NCI-H1092 (cell line): ENCODE measurements at places on chromosomes 7 and 10.
A peak's percentile ranks its signal among the peaks of the same experiment; 100 is the strongest.

- no peak for DNase-seq
These were observed 52.6 kb upstream of the PCBD1 start for GRCh38 chr10:70940834-70941568.

DNA sequence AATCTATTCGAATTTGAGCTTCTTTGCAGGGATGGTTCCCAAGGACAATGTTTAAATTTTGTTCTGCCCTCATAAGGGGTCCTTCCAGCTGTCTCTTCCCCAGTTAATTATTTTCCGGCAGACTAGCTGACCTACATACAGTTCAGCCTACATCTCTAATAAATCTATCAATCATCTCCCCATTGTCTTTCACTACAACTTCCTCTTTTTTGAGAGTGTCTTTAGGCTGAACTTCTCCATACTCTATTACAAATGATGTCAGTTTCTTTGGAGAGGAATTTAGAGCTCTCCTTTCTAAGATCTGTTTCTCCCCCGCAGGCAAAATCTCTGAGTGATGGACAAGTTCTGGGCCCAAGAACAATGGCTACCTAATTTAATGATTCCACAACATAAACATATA is 122.2 kb downstream of the PCLO start:
- no peak for DNase-seq

DNA sequence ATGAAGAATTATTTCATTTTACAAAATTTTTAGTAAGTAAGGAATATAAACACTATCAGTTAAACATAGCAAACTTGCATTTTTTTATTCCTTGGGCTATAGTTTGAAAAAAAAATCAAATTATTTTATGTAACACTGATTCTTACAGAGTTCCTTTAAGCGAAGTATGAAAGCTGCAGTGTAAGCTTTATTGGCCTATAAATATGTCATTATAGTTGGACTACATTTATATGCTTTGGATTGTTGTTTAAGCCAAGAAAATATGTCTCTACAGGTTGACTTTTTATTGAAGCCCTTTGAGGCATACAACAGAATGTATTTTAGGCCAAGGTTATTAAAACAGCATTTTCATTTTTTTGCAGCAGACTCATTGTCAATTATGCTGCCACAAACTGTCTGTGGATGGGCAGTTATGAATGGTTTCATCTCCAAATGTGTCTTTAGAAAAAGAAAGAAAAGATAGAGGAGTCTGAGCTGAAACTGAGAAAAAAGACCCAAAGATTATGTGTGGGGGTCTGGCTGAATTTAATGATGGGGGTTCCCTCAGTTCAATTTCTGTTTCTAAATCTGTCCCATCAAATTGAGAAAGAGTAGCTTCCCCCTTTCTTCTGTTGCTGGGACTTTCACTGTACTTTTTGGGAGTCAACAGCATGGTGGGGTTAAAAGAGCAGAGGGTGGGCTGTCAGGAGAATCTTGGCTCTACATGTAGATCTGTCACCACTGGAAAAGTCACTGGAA is 43.1 kb downstream of the ARID5B start:
- DNase-seq: no peak

DNA sequence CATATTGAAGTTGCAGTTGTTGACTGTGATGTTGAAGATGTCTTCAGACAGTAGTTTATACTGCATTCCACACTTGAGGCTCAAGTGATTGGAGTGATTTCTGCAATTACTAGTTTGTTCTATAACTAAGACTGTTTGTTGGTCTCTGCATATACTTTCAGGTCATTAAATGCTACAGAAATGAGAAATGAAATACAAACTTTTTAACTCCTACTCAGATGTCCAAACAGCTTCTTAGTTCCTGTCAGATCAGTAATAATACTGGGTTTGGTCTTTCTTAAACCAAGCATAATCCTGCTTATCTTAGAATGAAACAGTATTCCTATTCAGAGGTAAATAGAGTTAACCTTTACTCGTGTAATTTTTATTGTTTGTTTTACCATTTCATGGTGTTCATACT is 115.9 kb downstream of the CCNY start:
- no peak for DNase-seq

DNA sequence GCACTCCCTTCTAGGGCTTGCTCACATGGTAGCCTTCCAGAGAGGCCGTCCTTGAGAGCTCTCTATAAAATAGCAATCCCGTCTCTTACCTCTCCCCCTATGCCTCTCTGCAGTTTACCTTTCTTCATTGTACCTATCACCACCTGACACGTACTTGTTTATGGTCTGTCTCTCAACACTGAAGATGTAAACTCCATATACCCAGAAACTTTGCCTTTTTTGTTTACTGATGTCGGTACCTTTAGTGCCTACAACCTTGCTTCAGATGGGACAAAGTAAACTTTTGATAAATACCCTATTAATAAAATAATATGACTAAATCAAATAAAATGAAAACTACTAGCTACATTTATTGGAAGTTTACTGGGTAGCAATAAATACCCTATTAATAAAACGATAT is 220.6 kb downstream of the GPAM start:
- no peak for DNase-seq

DNA sequence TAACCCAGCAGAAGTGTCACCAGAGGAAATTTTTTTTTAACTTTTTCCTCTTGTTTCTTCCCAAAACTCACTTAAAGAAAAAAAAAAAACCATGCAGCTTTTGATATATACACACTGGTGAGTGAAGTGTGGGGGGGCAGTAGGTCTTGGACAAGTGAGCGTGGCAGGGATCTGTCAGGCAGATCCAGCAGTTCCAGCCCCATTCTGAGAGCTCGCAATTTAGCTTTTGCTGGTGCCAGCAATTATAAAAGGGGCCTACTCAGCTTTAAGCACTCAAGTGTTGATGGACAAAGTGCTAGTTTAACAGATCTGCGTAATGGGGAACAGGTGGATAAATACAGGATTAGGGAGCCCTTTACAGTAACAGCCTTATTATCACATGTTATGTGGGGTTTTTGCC is 619.2 kb upstream of the GALNT17 start:
- peak; percentile 79 for DNase-seq

DNA sequence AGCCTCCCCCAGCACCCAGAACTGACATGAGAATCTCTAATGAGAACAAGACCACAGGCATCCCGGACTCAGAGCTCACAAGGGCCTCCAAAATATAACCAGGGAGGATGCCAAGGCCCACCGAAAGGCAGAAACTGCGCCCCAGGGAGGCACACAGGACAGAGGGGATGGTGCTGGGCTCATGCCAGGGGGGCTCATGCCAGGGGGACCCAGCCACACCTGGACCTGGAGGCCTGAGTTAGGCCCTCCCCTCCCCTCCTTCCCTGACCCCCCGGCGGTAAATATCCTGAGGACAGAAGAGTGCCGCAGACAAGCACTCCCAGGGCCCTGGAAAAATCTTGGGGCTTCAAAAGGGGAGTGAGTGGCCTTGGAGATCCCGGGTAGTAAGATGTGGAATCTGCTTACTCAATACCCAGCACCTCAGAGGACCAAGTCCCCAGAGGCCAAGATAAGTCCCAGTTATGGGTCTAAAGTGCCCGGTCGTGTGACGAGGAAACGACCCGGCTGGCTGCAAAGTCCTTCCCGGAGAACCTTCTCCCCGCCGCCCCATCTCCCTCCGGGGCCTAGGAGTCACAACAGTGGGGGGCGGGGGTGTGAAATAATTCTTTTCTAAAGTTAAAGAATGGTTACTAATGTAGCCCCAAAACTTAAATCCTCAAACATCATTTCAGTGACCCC is 11.9 kb downstream of the PDGFA start:
- no peak for DNase-seq

- DNase-seq: no peak
These were observed 33.5 kb downstream of the EEPD1 start for GRCh38 chr7:36186359-36187121.

DNA sequence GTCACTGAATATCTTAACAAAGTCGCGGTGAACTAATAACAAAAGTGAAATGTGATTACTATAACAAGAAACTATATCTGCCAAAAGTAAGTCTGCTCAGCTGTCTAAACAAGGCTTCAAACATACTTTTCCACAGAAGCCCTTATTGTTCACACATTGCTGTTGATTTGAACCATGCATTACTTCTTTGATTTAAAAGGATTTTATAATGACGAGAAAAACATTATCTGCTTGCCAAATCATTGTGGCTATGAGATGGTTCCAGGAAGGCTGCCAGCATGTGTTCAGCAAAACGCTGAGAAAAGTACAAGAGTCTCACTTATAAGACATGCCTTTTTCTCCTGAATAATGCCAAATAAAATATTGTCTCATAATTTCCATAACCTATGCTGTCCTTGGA is 24.4 kb downstream of the RNF133 start:
- DNase-seq: no peak

- DNase-seq: no peak
These were observed 1.9 kb downstream of the SLC18A3 start for GRCh38 chr10:49611816-49612512.

GRCh38 chr10:119521443-119522204 is 20.9 kb downstream of the RGS10 start:
- no peak for DNase-seq

DNA sequence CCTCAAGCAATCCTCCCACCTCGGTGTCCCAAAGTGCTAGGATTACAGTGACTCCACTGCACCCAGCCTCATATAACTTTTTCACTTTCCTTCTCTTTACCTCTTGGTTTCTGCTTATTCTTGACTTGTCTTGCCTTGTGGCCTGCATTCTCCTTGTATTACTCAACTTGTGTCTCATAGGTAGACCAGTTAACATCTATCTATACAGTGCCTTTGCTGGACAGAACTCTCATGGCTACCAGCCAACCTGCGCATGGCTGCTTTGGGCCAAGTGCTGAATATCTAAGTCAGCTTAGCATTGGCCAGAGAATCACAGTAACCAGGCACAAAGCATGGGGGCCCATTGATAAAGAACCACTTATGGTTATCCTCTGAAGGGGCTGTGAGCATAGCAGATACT is 42.6 kb upstream of the ZNRF2 start:
- no peak for DNase-seq

- no peak for DNase-seq
These were observed 1.4 kb downstream of the FBXW4 start for GRCh38 chr10:101693651-101693977.

GRCh38 chr7:116731445-116732335 is 59.7 kb downstream of the MET start:
- no peak for DNase-seq

- DNase-seq: no peak
These were observed 137.2 kb downstream of the NOC3L start for GRCh38 chr10:94225589-94225988.

DNA sequence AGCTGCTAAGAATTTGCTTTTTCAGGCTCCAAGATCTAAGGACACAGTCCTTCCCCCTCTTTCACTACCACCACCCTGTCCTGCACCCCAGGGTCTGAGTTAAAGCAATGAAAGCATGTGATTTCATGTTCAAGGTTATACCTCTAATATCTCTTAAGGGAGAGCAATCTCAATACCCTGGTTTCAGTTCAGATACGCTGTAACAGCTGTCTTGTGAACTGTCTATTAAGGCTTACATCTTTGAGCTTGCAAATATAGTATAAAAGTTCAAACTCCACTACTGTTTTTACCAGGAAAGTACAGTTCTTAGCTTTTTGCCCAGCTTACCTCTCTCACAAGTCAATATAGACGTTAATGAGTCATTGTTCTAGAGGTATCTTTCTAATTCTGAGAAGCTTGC is 2.6 kb downstream of the CPVL start:
- no peak for DNase-seq

GRCh38 chr7:15889507-15889906 is 203.0 kb upstream of the MEOX2 start:
- no peak for DNase-seq

DNA sequence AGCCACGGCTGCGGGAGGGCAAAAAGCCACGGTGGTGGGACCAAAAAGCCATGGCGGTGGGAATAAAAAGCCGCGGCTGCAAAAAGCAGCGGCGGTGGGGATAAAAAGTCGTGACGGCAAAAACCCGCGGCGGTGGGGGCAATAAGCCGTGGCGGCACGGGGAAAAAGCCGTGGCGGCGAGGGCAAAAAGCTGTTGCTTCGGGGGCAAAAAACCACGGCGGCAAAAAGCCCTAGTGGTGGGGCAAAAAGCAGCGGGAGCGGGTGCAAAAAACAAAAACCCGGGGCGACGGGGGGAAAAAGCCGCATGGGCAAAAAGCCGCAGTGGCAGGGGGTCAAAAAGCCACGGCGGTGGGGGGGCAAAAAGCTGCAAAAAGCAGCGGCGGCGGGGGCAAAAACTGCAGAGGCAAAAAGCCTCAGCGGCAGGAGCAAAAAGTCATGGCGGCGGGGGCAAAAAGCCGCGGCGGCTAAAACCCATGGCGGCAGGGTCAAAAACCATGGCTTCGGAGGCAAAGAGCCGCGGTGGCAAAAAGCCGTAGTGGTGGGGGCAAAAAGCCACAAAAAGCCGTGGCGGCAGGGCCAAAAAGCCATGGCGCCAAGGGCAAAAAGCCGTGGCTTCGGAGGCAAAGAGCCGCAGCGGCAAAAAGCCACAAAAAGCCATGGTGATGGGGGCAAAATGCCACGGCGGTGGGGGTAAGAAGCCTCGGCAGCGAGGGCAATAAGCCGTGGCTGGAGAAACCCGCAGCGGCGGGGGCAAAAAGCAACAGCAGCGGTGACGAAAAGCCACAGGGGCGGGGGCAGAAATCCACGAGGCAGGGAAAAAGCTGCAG is 525.8 kb downstream of the ZNF33B start:
- DNase-seq: no peak

- DNase-seq: no peak
These were observed 135.5 kb upstream of the SORCS3 start for GRCh38 chr10:104505521-104506042.

DNA sequence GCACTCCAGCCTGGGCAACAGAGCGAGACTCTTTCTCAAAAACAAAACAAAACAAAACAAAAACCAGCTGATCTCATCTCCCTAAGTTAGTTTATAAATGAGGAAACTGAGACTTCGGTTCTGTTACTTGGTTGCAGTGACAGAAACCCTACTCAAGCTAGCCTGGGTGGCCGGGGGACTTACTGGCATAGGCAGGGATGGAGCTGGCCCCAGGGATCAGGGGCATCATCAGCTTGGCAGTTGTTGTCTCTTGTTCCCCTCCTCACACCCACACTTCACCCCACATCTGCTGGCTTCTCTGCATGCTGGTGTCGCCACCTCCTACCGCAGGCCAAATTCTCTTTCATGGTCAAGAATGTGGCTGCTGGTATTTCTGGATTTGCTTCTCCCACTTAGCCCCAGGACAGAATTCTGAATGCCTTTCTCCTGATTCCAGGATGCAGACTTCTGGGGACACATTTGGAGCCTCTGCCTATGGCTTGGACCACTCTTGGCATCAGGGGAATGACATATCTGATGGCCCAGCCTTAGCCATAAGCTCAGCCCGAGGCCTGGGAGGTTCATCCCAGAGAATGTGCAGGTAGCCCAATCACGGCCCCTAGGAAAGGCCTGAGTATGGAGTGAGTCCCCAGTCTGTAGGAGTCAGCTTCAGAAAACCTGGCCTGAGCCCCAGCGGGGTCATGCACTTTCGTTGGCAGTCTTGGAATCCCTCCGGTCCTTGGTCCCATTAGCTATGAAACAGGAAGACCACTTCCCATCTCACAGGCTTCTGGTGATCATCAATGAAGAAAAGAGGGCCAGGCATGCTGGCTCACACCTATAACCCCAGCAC is 41.6 kb upstream of the CTBP2 start:
- no peak for DNase-seq

DNA sequence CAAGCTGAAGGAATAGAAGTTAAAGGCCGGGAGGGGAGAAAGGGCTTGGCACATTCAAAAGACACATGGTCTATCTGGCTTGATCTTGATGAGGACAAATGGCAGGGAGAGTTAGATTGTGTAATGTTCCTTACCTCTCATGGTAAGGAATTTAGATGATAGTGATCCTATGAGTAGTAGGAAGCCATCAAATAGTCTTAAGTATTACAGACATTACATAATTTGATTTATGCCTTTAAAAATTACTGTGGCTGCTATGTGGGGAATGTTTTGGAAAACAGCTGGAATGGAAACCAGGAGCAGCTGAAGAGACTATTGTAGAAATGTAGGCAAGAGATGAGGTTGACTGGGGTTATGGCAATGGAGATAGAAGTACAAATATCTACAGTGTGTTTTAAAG is 351.3 kb upstream of the BMPER start:
- DNase-seq: no peak
